Right hindlimb (tissue), 1 donor: ENCODE measurements at places on chromosomes 7 and 10.

DNA sequence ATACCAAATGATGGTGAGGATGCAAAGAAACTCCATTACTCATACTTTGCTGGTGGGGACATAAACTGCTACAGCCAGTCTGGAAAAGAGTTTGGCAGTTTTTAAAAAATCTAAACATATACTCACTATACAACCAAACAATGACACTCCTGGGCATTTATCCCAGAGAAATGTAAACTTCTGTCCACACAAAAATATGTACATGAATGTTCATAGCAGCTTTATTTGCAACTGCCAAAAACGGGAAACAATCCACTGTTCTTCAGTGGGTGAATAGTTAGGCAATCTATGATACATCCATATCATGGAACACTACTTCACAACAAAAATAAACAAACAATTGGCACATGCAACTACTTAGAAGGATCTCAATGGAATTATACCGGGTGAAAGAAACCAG, 276.4 kb upstream of the SP8 start:
- DNase-seq, result no peak

DNA sequence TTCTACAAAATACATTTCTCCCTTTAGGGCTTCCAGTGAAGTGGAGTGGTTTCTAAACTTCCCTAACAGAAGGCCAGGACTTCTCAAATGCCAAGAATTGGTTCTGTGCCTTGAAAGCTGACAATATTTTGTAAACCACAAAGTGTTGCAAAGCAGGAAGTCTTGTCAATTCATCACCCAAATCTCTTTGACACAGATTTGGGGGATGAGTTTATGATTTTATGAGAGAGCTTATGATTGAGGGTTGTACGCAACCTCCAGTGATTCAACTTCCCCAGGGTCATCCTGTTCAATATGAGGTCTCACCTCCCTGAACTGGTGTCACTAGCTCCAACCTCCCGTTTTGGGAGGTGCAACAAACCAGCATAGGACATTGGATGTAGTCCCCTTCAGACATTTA, 83.7 kb downstream of the PRLHR start:
- no peak for DNase-seq

GRCh38 chr10:102090772-102091171, 25.6 kb downstream of the HPS6 start:
- no peak for DNase-seq

GRCh38 chr7:126210707-126211106, 1042.0 kb downstream of the GRM8 start:
- DNase-seq, result no peak

GRCh38 chr10:57579926-57580325, 687.8 kb downstream of the IPMK start:
- no peak for DNase-seq

- DNase-seq, result no peak
Observed at GRCh38 chr7:30906014-30906413, 5.6 kb upstream of the AQP1 start.

DNA sequence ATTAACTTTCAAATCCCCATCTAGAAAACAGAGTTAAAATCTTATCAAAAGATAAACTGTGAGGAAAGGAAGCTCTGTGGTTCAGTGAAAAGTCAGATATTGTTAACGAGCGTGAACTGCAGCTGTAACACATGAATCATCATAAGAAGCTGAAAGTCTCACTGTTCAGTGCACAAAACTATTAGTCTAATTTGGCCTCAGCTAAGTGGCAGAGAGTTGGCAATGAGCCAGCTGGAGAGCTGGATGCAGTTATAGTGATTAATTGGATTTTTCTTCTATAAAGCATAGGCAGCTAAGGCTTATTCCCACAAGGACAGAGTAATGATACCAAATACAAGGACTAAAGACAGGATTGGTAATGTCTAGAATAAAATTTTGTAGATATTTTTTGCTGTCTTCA, 101.1 kb upstream of the ABCB5 start:
- DNase-seq, result peak; percentile 69
